Breast epithelium (tissue), 4 donors: ENCODE measurements at places on chromosomes 3 and 15. TPM values are rescaled to one million over a fixed set of nuclear protein-coding genes. Genes with fewer than 3 reads are reported as not detected.
A peak's percentile ranks its signal among the peaks of the same experiment; 100 is the strongest.

DNA sequence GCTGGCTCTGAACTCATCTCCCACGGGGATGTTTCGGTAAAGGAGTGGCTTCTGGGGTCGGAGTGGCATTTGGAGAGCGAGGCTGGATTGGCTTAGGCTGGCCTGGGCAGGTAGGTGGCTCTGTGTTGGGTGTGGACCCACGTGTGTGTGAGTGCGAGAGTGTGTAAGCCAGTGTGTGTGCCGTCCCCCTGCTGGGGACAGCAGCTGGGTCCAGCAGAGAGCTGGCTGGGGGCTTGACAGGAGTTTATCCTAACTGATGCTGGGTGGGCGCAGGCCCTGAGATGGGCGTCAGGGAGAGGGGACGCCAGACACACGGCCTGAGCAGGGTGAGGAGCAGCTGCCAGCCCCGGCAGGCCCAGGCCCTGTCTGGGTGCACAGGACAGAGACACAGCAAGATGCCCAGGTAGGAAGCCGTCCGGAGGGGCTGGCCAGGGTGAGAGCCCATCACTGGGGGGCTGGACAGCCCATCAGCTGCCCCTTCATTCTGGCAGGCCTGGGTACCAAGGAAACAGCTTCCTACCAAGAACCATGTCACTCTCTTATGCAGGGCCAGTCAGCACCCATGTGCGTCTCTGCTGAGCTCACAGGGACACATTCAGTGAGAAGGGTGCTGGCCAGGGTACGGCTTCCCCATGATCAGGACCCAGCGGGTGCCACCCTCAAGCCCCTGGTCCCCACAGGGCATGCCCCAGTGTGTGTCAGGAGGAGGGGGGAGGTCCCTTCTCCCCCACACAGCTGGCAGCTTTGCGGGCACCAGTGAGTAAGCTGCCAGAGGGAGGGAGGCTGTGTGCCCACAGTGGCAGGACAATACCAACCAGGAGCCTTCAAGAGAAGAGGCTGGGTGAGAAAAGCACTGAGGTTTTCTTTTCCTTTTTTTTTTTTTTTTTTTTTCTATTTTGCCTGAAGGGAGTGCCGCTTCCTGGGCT lies 1.1 kb downstream of the PAK6 start:
- no peaks in the 10 kb centered on the region for H3K27me3 ChIP-seq
- peaks cover 4% of the 10 kb centered on the region for H3K4me1 ChIP-seq
- DNase-seq = no peak
- peak overlapping the region; percentile 88 for H3K27ac ChIP-seq
- no peak overlapping the region for H3K4me3 ChIP-seq
- H3K36me3 ChIP-seq = no peaks in the 10 kb centered on the region

GRCh38 chr3:156792114-156792513 lies 34.0 kb upstream of the LEKR1 start:
- H3K4me1 ChIP-seq = no peaks in the 10 kb centered on the region
- DNase-seq = no peak
- no peak overlapping the region for H3K4me3 ChIP-seq
- H3K27ac ChIP-seq = no peak overlapping the region

C15orf40 gene
- 10.2 TPM for total RNA-seq

ITIH1 gene
- 0.32 TPM for total RNA-seq
